Right lung (tissue), 10 donors: ENCODE measurements at places on chromosomes 12 and 14. TPM values are rescaled to one million over a fixed set of nuclear protein-coding genes. Genes with fewer than 3 reads are reported as not detected.
A peak's percentile ranks its signal among the peaks of the same experiment; 100 is the strongest.

The FAM181A gene
- polyA plus RNA-seq = 0.10 TPM

The DACT1 gene
- polyA plus RNA-seq = 28.6 TPM

The DPPA3 gene
- polyA plus RNA-seq = not detected

DNA sequence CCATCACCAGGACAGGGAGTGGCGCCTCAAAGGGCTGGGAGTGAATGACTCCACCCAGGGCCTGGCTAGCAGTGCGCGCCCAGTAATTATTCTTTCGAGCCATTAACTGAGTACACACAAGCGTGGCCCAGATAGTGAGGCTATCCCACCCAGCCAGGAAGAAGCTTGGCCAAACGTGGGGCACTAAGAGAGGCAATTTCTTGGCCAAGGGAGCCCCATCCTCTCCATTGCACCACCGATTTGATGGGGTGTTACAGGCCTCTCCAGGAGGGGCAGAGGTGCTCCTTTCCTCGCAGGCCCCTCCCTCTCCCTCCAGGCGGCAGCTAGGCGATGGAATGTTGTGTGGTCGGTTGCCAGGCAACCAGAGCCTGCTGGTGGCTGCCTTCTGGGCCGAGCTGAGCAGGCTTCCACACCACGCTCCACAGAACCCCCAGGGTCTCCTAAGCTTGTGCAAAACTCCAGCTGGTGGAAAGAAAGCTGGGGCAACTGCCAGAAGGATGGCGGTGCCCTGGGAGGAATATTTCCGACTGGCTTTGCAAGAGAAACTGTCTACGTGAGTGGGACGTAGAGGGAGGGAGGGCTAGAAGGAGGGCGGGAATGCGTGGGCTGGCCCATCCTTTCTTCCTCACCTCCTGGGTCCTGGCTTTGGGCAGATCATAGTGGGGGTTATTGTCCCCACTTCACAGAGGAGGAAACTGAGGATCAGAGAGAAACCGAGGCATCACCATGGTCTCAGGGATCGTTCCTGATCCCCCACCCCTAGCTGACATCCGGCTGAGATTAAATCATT, at the start of gene CFAP73:
TSS of gene CFAP73 (plus strand) at position 364 of the 790 bp plus-strand sequence. CDS start at position 498, 134 bp downstream.
- peak; percentile 67 for DNase-seq

- DNase-seq = no peak
Measured at GRCh38 chr14:55900749-55901148, 217.5 kb upstream of the PELI2 start.

DNA sequence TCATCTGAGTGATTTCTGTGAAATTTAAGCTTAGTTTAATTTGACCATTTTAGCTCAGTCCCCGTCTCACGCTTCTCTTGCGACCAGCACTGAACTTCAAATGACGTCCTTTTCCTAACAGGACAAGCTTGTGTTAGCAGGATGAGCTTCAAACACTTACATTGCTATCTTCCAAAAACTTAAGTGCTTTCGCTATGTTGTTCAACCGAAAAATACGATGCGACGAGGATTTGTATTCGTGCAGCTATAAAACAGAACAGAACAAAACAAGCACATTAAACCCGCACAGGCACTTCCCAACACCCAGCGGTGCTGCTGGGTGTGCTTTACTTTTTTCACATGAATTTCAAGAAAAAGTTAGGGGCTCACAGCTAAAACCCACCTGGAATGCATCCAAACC, 64.2 kb upstream of the DICER1 start:
- no peak for DNase-seq
